ENCODE measurements at places on chromosomes 2 and 18.

- H3K27me3 ChIP-seq, result no peaks in the 10 kb centered on the region
- no peaks in the 10 kb centered on the region for H3K36me3 ChIP-seq
- DNase-seq, result no peak
- no peaks in the 10 kb centered on the region for H3K4me1 ChIP-seq
- H3K27ac ChIP-seq, result no peak overlapping the region
These were observed 179.2 kb downstream of the TTC32 start for GRCh38 chr2:19722531-19722971.

DNA sequence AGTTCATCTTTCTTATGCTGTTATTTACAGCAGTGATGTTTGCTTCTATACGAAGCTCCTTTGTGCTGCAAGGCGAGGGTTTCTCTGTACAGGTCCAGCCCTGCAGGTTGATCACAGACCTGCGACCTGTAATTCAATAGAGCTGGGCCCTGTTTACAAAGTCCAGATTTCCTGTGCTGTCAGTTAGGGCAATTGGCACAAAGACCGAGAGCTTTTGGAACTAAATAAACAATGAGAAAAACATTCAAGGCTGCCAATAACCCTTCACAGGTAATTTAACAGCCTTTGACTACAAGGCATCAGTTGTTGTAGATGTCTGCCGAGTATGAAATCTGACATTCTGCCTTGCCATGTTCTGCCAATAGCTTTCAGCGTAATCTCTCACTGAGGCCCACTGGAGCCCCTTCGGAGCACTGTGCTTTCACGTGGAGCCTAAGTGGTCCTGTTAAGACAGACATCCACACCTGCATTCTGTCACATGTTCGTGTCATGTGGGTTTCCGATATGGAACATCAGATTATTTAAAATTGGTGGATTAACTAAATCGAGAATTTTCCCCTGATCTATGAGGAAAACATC, 232.5 kb downstream of the PTGR3 start:
- no peak for DNase-seq
- H3K4me3 ChIP-seq, result no peak overlapping the region
- no peak overlapping the region for H3K27ac ChIP-seq
- H3K27me3 ChIP-seq, result no peaks in the 10 kb centered on the region
- H3K36me3 ChIP-seq, result no peaks in the 10 kb centered on the region

- H3K27ac ChIP-seq, result no peak overlapping the region
- H3K4me1 ChIP-seq, result no peaks in the 10 kb centered on the region
- DNase-seq, result no peak
- H3K36me3 ChIP-seq, result no peaks in the 10 kb centered on the region
- H3K4me3 ChIP-seq, result no peak overlapping the region
These were observed 14.6 kb downstream of the FBXO11 start for GRCh38 chr2:47891369-47892337.

DNA sequence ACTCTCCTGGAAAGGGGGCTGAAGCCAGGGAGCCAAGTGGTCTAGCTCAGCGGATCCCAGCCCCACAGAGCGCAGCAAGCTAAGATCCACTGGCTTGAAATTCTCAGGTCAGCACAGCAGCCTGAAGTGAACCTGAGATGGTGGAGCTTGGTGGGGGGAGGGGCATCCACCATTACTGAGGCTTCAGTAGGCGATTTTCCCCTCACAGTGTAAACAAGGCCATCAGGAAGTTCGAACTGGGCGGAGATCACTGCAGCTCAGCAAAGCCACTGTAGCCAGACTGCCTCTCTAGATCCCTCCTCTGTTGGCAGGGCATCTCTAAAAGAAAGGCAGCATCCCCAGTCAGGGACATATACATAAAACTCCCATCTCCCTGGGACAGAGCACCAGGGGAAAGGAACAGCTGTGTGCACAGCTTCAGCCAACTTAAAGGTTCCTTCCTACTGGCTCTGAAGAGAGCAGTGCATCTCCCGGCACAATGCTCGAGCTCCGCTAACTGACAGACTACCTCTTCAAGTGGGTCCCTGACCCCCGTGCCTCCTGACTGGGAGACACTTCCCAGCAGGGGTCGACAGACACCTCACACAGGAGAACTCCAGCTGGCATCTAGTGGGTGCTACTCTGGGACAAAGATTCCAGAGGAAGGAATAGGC, 282.3 kb upstream of the EPC2 start:
- DNase-seq, result no peak
- H3K4me1 ChIP-seq, result no peaks in the 10 kb centered on the region
- H3K27ac ChIP-seq, result no peak overlapping the region
- no peak overlapping the region for H3K4me3 ChIP-seq

- no peak overlapping the region for H3K27ac ChIP-seq
- no peak overlapping the region for H3K4me3 ChIP-seq
- no peaks in the 10 kb centered on the region for H3K27me3 ChIP-seq
- H3K36me3 ChIP-seq, result no peaks in the 10 kb centered on the region
- no peaks in the 10 kb centered on the region for H3K4me1 ChIP-seq
These were observed 7.2 kb upstream of the SFXN5 start for GRCh38 chr2:73078457-73079411.

GRCh38 chr2:32977228-32977758, 30.5 kb downstream of the LTBP1 start:
- H3K4me3 ChIP-seq, result no peak overlapping the region
- H3K27ac ChIP-seq, result no peak overlapping the region
- peaks cover 12% of the 10 kb centered on the region for H3K4me1 ChIP-seq
- no peaks in the 10 kb centered on the region for H3K36me3 ChIP-seq

- H3K27me3 ChIP-seq, result peaks cover 49% of the 10 kb centered on the region
- H3K4me1 ChIP-seq, result no peaks in the 10 kb centered on the region
- no peak overlapping the region for H3K4me3 ChIP-seq
- H3K36me3 ChIP-seq, result no peaks in the 10 kb centered on the region
- DNase-seq, result no peak
- H3K27ac ChIP-seq, result no peak overlapping the region
These were observed 454.2 kb upstream of the TNP1 start for GRCh38 chr2:217314021-217314460.

GRCh38 chr2:42297322-42297936, 63.6 kb downstream of the COX7A2L start:
- H3K36me3 ChIP-seq, result peaks cover 11% of the 10 kb centered on the region
- no peak for DNase-seq
- no peaks in the 10 kb centered on the region for H3K4me1 ChIP-seq
- no peaks in the 10 kb centered on the region for H3K27me3 ChIP-seq
- no peak overlapping the region for H3K4me3 ChIP-seq

DNA sequence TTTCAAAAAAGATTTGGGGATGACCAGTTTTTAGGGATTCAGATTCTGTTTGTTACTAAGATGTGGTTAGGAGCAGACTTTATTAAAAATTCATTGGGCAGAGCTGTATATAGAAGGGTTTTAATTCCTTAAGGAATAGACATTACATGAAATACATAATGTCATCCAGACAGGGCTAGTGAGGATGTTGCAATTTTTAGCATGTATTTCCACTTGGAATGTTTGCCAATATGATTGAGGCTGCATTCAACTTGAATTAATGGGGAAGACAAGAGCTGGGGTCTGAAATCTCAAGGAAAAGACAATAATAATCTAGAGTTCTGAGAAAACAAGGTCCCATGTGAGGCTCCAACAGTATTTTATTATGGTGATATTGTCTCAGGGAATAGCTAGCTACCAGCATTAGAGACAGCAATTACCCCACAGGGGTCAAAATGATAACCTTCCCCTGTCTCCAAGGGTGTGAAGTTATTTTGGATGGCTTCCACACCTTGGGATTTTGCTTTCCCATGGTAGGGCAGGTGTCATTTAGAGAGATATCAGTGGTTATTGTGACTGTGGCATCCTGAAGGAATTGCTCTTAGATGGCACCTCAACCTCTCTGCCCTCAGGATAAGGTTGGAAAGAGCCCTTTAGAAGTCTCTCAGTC, 60.2 kb downstream of the VSNL1 start:
- H3K4me3 ChIP-seq, result no peak overlapping the region
- no peaks in the 10 kb centered on the region for H3K4me1 ChIP-seq
- no peaks in the 10 kb centered on the region for H3K27me3 ChIP-seq
- H3K36me3 ChIP-seq, result no peaks in the 10 kb centered on the region

DNA sequence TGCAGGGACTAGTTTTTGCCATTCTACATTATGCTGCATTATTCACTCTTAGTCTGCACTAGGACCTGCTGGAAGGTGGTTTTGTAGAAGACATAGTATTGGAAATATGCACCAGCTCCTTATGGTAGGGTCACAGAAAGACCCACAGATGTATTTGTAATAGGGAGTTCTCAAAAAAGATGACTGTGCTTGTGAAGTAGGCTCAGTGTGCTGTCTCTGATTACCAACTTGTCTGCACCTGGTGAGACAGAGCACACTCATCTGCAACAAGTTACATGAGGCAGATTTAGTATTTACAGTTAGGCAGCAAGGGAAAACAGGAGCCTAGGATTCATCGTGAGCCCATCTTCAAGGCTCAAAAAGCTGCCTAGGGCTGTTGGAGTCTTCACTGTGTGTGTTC, 29.4 kb downstream of the RHBDD1 start:
- H3K36me3 ChIP-seq, result no peaks in the 10 kb centered on the region
- H3K27me3 ChIP-seq, result no peaks in the 10 kb centered on the region
- no peak overlapping the region for H3K4me3 ChIP-seq

- H3K27ac ChIP-seq, result no peak overlapping the region
- H3K36me3 ChIP-seq, result no peaks in the 10 kb centered on the region
- H3K27me3 ChIP-seq, result no peaks in the 10 kb centered on the region
- peaks cover 8% of the 10 kb centered on the region for H3K4me1 ChIP-seq
- no peak overlapping the region for H3K4me3 ChIP-seq
These were observed 860.0 kb upstream of the ZEB2 start for GRCh38 chr2:145379934-145380333.

- H3K36me3 ChIP-seq, result no peaks in the 10 kb centered on the region
- no peak overlapping the region for H3K4me3 ChIP-seq
- DNase-seq, result no peak
- H3K27ac ChIP-seq, result no peak overlapping the region
- H3K4me1 ChIP-seq, result no peaks in the 10 kb centered on the region
- no peaks in the 10 kb centered on the region for H3K27me3 ChIP-seq
These were observed 597.1 kb downstream of the ARHGAP15 start for GRCh38 chr2:143726151-143726845.

DNA sequence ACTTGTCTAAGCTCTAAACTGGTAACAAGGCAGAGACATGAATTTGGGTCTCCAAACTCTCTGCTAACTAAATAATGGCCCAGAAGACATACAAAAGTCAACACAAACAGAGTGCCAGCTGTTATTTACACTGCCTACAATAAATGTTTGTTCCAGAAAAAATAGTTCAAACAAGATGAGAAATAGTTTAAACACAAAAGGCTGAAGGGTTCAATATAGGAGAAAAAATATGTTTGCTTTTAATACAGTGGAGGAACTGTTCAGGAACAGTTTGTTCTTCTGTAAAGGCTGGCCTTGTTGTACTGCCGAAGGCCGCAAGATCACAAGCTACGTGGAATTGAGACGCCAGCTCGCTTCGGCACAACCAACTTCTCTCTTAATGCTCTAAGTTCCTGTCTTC, 74.6 kb downstream of the AFF3 start:
- no peak overlapping the region for H3K27ac ChIP-seq
- H3K4me3 ChIP-seq, result no peak overlapping the region
- no peaks in the 10 kb centered on the region for H3K36me3 ChIP-seq
- DNase-seq, result no peak
- H3K27me3 ChIP-seq, result peaks cover 64% of the 10 kb centered on the region
- H3K4me1 ChIP-seq, result no peaks in the 10 kb centered on the region

DNA sequence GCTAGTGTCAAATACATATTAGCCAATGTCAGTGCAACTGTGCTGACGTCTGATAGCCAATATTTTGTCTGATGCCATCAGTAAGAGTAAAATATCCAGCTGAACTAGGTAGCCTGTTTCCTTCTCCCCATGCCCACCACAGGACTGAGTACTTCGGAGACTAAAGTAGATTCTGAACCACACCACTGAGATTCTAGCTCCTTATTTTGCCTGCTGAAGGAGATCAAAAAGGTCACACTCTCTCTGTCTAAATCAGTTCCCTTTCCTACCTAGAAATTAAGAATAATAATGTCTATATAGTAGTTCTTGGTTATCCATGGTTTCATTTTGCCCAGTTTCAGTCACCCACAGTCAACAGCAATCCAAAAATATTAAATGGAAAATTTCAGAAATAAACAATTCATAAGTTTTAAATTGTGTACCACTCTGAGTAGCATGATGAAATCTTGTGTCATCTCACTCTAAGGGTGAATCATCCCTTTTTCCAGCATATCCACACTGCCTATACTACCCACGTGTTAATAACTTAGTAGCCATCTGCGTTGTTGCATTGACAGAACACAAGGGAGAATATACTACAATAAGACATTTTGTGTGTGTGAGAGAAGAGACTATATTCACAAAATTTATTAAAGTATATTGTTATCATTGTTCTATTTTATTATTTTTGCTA, 1043.3 kb upstream of the PIK3C3 start:
- no peak for DNase-seq
- H3K27me3 ChIP-seq, result no peaks in the 10 kb centered on the region
- H3K27ac ChIP-seq, result no peak overlapping the region
- H3K4me1 ChIP-seq, result no peaks in the 10 kb centered on the region

GRCh38 chr18:46910856-46911255, 6.5 kb downstream of the PIAS2 start:
- no peak for DNase-seq
- H3K4me3 ChIP-seq, result no peak overlapping the region
- 0 out of 2 replicates have a peak, but pooled peaks cover under 1% of the 10 kb centered on the region for H3K4me1 ChIP-seq

GRCh38 chr2:195671563-195671962, 14.5 kb downstream of the SLC39A10 start:
- no peaks in the 10 kb centered on the region for H3K36me3 ChIP-seq
- H3K4me3 ChIP-seq, result no peak overlapping the region
- no peak overlapping the region for H3K27ac ChIP-seq
- H3K27me3 ChIP-seq, result no peaks in the 10 kb centered on the region
- no peak for DNase-seq

DNA sequence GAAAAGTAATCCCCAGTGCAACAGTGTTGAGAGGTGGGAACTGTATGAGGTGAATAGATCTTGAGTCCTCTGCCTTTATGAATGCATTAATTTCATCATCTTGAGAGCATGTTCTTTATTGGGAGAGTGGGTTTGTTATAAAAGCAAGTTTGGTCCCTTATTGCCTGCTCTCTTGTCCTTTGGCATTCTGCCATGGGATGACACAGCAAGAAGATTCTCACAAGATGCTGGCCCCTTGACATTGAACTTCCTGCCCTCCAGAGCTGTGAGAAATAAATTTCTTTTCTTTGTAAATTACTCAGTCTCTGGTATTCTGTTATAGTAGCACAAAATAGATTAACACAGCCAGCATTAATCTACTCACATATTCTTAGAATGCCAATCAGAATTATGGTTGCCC, 108.6 kb downstream of the EHBP1 start:
- no peak overlapping the region for H3K4me3 ChIP-seq
- no peaks in the 10 kb centered on the region for H3K36me3 ChIP-seq

DNA sequence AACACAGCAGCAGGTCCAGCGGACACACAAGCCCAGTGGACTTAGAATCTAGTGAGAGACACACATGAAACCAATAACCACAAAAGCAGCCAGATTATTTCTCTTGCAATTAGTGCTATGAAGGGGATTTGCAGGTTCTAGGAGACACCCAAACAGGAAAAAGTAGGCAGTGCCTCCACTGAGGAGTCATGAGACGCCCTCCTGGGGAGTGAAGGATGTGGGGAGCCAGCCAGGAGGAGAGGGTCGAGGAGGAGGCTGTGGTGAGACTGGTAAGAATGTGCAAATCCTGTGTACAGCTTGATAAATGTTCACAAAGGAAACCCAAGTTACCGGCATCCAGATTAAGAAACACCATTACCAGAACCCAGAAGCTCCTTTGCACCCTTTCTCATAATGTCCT, 2.7 kb upstream of the CAPN13 start:
- H3K27me3 ChIP-seq, result peaks cover 23% of the 10 kb centered on the region
- no peak overlapping the region for H3K4me3 ChIP-seq
- no peaks in the 10 kb centered on the region for H3K4me1 ChIP-seq
- H3K27ac ChIP-seq, result no peak overlapping the region
- H3K36me3 ChIP-seq, result no peaks in the 10 kb centered on the region
